ENCODE measurements at places on chromosomes 4 and X.

DNA sequence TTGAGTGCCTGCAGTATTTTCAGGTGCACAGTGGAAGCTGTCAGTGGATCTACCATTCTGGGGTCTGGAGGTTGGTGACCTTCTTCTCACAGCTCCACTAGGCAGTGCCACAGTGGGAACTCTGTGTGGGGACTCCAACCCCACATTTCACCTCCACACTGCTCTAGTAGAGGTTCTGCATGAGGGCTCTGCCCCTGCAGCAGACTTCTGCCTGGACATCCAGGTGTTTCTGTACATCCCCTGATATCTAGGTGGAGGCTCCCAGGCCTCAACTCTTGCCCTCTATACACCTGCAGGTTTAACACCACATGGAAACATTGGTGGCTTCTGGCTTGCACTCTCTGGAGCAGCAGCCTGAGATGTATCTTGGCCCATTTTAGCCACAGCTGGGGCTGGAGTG, 17.0 kb upstream of the NELFA start:
- no peak for ATAC-seq

DNA sequence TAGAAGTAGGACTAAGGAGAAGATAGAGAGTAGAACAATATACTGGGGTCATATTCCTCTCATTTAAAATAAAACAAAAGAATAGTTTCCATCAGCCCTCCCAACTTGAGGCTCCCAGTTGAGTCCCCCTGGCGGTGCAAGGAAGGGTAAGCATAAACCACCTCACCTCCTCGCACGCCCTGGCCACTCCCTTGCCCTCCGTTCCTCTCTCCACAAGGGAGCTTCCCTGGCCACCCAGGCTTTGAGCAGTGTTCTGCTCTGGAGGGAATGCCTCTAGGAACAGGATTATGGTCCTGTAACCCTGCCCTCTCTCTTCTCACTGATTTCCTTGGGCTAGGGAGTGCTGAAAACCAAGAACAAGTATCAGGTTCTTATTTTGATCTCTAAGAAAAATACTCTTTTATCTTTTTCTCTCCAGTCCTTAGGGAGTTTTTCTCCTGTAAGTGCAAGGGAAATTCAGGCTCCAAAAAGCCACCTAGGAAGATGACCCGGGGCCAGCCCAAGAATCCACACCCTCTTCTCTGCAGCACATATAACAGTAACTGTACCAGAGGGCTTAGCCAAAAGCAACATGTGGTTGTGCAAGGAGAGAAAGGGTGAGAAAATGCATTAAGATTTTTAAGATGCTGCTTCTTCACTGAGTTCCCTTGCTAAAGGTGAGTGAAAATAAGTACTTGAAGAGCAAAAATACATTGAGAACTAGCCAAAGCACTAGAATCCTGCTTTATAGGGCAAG, 69.9 kb downstream of the USP38 start:
- ATAC-seq: no peak

GRCh38 chr4:8907596-8908205, 36.1 kb upstream of the HMX1 start:
- no peak for ATAC-seq

DNA sequence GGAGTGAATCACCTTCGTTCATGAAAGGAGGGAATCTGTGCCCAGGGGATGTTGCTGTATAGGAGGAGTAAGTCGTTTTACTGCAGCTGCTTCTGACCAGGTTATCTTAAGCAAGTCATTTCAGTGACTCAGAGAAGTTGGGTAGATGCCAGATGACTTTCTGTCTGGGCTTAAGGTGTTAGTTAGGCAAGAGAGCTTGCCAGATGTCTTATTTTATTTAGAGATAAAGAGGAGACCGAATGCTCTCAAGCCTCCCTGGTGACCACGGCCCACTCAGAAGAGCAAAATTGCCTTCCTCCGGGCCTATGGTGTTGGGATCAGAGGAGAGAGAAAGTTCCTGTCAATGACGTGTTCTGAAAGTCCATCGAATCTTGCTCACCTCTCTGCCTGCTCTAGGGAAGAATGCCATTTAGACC, 16.3 kb upstream of the ZNF827 start:
- no peak for ATAC-seq

DNA sequence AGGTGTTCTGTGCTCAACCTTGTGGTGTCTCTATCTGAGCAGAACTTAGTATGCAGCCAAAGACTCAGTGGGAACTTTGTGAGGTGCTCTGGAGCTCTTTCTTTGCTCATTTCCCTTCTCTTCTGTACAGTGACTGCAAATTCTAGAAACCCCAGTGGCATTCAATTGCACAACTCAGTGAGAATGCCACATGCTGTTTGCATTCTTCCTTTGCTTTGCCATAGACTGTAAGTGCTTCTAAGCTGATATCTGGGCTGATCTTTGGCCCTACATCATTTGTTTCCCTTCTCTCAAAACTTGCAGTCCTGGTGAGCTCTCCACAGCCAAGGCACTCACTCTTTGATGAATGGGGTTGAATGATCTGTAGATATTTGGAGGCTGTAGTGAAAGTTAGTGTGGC, 7.0 kb downstream of the PNMA3 start:
- ATAC-seq: no peak

- ATAC-seq: no peak
Observed at GRCh38 chr4:2721586-2721985, 34.5 kb downstream of the TNIP2 start.

DNA sequence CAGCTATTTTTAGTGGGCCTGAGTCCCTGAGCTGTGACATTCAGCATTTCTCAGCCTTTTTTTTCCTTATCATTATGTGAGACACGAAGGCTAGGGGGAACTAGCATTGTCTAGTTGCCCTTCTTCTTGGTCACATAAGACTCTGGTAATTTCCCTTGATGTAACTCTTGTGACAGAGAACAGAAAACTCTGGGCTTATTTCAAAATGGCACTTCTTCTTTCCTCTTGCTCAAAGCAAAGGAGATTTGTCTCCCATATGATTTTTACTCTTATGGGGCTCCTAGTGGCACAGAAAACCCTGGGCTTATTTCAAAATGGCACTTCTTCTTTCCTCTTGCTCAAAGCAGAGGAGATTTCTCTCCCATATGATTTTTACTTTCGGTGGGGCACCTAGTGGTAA, 14.7 kb downstream of the ATXN3L start:
- no peak for ATAC-seq

GRCh38 chr4:41687971-41688370, 60.6 kb downstream of the PHOX2B start:
- no peak for ATAC-seq

- no peak for ATAC-seq
Observed at GRCh38 chrX:47514533-47515235, 31.7 kb upstream of the ZNF41 start.

DNA sequence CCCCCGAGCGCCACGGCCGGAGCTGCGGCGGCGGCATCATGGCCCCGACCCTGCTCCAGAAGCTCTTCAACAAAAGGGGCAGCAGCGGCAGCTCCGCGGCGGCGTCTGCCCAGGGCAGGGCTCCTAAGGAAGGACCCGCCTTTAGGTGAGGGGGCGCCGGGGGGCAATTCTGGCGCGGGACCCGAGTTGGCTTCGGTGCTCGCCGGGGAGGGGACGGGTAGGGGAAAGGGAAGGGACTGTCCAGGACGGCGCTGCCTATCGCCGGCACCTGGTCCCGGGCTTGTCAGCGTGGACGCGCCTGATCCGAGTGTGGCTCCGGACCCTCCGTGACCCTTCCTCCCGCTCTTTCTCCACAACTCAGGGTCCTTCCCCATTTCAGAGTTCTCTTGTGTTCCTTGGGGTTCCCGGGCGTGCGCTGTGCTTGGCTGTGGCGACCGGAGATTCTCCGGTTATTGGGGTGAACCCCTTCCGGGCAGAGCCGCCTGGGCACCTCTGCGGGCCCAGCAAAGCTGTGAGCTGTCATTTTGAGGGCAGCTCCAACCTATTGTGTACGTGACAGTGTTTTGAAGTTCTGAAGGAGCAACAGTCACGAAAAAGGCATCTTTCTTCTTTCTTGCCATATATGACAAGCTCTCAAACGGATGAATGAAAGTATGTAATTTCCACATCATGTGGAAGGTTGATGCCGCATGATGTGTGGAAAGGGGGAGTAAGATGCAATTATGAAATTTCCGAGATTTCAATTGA, 522 bp downstream of the FNIP2 start:
- peak; percentile 38 for ATAC-seq
